NCI-H524 treated with DMSO at 0.1 percent for 48 hours (cell line): ENCODE measurements at places on chromosomes 6 and 20.

DNA sequence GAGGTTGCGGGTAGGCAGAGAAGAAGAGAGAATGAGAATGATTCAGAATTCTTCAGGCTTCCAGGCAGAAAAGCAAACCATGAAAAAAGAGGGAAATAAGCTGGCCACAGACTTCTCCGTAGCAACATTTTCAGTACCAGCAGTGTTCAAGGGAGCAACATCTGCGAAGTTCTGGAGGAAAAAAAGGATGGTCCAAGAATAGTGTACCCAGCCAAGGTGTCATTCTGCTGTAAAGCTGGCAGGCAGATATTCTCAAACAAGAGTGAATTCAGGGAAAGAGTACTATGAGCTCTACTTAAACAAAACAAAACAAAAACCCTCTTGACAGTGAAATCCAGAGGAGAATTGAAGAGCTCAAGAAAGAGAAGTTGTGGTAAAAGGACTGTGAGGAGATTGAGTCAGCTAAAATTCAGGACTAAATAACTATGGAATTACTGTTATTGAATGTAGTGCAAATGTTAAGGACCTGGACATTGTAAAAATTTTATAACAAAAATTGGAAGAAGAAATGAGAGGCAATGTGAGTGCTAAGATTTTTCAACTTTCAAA, 86.5 kb downstream of the ATRN start:
- DNase-seq = no peak

DNA sequence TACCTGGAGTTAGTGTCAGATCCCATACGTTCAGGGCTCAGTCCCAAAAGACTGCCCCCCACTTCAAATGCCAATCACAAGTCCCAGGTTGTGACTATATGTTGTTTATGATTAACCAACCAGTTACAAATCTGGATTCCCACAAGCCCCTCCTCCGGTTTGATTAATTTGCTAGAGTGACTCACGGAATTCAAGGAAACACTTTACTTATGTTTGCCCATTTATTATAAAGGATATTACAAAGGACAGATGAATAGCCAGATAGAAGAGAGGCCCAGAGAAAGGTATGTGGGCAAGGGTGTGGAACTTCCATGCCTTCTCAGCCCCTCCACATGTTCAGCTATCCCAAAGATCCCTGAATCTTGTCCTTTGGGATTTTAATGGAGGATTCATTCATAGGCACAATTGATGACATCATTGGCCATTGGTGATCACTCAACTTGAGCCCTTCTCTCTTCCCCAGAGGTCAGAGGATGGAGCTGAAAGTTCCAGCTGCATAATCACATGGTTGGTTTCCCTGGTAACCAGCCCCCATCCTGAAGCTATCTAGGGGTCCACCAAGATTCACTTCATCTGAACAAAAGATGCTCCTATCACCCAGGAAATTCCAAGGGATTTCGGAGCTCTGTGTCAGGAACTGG, 2.0 kb downstream of the ECT2L start:
- DNase-seq = no peak

GRCh38 chr6:148805777-148806176, 58.9 kb downstream of the UST start:
- no peak for DNase-seq

DNA sequence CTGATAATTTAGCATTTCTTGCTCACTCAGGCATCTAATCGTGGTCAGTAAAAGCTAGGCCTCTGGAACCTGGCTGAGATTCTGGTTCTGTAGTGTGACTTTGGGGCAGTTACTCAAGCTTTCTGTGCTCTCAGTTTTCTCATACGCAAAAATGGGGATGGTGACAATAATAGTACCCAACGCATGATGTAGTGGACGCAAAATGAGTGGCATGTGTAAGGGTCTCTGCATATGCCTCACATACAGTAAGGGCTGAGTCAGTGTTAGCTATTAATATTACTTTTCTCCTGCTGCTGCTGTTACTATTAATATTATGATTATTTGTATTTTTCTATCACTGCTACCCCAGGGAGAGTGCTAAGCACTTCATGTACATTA, 686 bp downstream of the GINS1 start:
- DNase-seq = no peak

- DNase-seq = no peak
These were observed 96.2 kb downstream of the TTLL2 start for GRCh38 chr6:167420858-167421766.

DNA sequence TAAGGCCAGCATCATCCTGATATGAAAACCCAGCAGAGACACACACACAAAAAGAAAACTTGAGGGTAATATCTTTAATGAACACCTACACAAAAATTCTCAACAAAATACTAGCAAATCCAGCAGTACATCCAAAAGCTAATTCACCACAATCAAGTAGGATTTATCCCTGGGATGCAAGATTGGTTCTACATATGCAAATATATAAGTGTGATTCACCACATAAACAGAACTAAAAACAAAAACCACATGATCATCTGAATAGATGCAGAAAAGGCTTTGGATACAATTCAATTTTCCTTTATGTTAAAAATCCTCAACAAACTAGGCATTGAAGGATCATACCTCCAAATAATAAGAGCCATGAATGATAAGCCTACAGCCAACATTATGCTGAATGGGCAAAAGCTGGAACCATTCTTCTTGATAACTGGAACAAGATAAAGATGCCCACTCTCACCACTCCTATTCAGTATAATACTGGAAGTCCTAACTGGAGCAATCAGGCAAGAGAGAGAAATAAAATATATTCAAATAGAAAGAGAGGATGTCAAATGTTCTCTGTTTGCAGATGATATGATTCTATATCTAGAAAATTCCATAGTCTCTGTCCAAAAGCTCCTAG, 33.9 kb upstream of the CLVS2 start:
- no peak for DNase-seq

DNA sequence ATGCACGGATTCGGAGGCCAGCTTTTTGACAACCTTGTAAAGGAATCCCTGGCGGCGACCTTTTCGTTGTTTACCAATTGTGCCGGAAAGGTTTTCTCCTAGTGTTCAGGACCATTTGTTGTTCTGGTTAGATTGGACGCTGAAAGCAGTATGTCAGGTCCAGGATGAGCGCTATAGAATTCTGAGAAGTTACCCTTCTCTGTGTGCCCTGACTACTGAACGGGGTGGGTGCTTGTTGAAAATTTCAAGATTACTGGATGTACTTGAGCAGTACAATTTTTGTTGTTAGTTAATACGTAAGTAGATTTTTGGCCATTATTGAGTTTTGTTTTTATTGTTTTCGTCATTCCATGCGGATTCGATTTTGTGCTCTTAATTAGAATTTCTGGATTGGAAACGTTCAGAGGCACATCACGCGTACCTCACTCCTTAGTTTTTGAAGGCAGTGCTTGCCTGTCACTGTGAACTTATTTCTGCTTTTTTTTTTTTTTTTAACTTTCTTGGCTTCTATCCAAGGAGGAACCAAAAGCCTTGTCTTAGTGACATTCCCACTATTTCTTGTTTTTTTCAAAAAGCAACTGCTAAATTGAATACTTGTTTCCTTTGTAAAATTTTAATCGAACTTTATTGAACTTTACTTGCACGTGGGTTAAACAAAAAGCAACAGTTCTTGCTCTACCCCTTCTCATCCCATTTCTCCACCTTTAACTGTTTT, 898 bp downstream of the XRN2 start:
- DNase-seq = no peak

DNA sequence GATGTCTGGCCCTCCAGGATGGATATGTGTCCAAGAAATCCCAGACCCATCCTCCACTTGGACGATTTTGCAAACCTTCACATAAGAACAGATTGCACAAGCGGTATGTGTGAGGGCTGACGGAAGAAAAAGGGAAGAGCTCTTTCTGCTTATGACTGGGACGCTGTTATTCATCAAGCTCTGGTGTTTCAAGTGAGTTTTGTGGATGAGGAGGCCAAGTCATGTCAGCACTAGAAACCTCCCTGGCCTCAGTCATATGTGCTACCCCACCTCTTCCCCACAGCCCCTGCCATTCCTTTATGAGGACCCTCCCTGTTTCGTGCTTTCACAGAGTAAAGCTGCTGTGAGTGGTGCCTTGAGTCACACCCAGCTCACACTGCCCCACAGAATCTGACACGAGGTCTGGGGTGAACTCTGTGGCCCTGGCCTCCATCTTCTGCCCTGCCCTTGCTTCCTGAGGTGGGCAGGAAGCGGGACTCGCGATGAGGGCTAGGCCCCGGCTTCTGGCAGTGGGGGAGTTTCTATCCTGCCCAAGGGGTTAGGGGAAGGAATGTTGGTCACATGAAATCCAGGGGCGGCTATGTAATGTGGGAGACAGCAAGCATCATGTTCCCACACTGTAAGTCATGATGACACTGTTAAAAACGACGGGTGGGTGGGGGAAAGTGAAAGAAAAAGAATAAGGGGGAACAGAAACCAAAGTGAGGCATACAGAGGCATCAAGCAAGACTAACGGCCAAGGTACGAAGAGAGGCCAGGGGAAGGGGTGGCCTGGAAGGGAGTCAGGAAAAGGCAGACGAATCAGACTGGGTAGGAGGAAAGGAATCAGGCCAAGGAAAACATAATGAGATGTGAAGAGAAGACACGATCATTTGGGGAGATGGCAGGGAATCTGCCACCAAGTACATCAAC, 78.1 kb downstream of the PRDM1 start:
- DNase-seq = no peak

DNA sequence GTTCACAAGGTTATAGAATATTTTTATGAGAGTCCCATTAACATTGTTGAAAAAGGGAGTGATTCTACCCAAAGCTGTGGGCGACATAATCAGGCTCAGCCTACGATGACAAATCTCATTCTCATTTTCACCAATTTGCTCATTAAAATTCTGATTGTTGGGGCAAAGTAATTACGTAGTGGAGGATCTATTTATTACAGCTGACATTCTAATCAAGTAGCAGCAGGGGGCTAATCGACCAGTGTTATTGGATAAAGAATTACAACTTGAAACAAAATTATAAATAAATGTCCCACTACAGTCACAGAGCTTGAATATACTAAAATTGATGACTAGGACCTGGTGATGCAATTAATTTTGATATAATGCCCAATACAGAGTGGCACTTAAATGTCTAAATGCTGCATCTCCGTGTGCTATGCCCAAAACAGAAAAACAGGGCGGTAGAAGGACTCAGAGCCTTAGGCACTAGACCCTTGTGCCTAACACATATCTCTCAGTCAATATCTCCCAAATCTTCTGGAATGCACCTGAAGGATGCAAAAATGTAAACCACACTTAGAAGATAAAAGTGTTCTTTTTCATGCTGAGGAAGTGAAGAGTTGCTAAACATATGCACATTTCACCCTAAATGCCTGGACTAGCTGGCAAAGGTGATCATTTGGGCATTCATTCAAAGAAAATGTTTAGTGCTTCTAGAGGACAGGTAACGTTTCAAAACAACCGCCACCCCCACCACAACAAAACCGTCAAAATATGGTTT, 88.3 kb downstream of the CD24 start:
- DNase-seq = no peak

- DNase-seq = no peak
These were observed 55.1 kb downstream of the IRF4 start for GRCh38 chr6:446418-447366.
